ENCODE measurements at places on chromosomes 7 and 10. TPM values are rescaled to one million over a fixed set of nuclear protein-coding genes. Genes with fewer than 3 reads are reported as not detected.

The NODAL gene
- total RNA-seq, result not detected

The PON2 gene
- 5.4 TPM for total RNA-seq

The CHCHD1 gene
- total RNA-seq, result 6.8 TPM

The ZCWPW1 gene
- total RNA-seq, result 4.4 TPM

The LIPN gene
- not detected for total RNA-seq

The LRRC4 gene
- total RNA-seq, result 1.6 TPM
